Right atrium auricular region (tissue), 2 donors: ENCODE measurements at places on chromosomes 1 and 21. TPM values are rescaled to one million over a fixed set of nuclear protein-coding genes. Genes with fewer than 3 reads are reported as not detected.

DNA sequence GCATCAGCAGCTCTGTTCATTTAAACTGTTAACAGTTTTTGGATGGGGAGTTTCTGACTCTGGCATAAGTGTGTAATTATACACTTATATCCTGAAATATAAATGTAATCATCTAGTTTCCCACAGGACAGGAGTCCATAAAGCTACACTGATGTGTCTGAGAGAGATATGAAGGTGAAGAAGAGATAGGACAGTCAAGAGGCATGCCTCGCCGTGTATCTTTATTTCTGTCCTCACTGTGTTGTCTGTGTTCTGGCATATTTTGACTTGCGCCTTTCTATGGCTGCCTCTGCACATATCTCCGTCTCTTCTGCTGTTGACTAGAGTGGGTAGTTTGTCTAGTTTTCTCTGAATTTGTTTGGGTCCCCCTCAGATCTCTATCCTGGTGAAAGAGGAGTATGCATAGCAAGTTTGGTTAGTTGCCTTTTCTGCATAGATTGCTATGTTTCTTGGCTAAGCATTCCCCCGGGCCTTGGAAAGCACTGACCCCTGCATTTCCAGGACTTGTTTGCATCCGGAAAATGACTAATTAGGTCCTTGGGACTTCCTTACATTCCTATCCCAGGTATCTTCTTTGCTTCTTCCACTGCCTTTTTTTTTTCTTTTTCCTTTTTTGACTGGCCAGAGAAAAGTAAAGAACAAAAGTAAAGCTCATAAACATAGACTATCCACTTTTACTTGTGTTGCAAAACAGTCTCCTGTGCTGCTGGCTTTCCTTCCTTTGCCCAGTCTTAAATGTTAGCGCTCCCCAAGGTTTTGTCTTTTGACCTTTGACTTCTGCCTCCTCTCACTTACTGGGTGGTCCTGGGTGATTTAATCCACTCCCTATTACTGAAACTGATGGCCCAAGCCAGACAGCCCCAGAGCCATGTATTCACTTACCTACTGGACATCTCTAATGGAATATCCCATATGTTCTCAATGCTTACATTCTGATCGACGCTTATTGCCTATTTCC lies 27.6 kb upstream of the CNN3 start:
- DNase-seq: no peak
- H3K36me3 ChIP-seq: no peaks in the 10 kb centered on the region
- no peak overlapping the region for H3K4me3 ChIP-seq
- H3K4me1 ChIP-seq: peaks cover 42% of the 10 kb centered on the region
- no peaks in the 10 kb centered on the region for H3K27me3 ChIP-seq
- peak overlapping the region; percentile 72 for H3K27ac ChIP-seq

Gene ANKRD45
- 0.35 TPM for total RNA-seq

Gene ERICH3
- total RNA-seq: not detected

DNA sequence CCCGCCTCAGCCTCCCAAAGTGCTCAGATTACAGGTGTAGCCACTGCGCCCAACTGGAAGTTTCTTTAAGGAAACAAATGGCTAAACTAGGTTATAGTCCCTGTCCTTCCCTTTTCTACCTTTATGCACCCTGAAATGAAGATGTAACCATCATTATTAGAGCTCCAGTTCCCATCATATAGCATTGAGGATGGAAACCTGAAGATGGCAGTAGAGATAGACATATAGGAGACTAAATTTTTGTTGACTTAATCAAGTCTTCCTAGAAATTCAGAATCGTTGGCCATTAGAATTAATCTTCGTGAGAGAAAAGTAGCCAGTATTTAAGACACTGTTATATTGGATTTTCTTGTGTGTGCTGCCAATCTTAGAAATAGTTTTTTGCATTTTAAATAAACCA lies 1016.3 kb upstream of the NCAM2 start:
- H3K36me3 ChIP-seq: no peaks in the 10 kb centered on the region
- no peaks in the 10 kb centered on the region for H3K4me1 ChIP-seq
- H3K27ac ChIP-seq: no peak overlapping the region
- H3K27me3 ChIP-seq: no peaks in the 10 kb centered on the region
- no peak for DNase-seq

DNA sequence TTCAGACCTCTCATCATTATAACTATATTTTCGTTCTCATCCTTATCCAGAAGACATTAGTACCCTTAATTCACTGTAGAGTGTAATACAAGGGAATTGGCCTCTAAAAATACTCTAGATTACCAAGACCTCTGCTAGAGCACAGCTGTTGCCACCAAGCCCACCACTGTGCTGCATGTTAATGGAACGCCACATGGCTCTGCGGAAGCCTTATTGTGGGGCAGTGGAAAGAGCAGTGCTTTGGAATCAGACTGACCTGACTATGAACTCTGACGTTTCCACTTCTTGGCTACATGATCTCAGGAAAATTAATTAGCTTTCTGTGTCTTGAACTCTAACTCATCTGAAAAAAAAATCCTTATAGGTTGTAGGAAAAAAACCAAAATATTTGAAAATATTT lies 222.1 kb downstream of the LMX1A start:
- no peak overlapping the region for H3K27ac ChIP-seq
- H3K4me3 ChIP-seq: no peak overlapping the region
- no peaks in the 10 kb centered on the region for H3K4me1 ChIP-seq
- no peaks in the 10 kb centered on the region for H3K27me3 ChIP-seq
- no peaks in the 10 kb centered on the region for H3K36me3 ChIP-seq

Gene CDCP2
- total RNA-seq: not detected

DNA sequence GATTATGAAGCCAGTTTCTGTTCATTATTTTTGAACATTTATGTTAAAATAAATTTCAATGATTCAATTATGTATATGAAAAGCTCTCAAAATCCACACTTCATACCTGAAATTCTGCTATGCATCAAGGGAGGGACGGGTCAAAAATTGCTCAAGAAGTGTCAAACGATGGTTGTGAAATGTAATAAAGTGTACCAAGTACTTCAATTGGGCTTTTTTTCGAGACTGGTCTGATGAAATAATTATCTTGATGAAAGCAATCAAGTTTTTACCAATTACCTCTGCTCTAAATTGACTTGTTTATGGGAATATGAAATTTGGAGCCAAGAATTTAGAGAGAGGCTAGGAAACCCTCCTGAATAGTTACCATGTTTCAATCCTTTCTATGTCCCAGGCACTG lies 7.9 kb downstream of the OSCP1 start:
- DNase-seq: no peak
- H3K36me3 ChIP-seq: peaks cover 9% of the 10 kb centered on the region
- H3K27me3 ChIP-seq: no peaks in the 10 kb centered on the region
- no peak overlapping the region for H3K4me3 ChIP-seq
- H3K4me1 ChIP-seq: no peaks in the 10 kb centered on the region

DNA sequence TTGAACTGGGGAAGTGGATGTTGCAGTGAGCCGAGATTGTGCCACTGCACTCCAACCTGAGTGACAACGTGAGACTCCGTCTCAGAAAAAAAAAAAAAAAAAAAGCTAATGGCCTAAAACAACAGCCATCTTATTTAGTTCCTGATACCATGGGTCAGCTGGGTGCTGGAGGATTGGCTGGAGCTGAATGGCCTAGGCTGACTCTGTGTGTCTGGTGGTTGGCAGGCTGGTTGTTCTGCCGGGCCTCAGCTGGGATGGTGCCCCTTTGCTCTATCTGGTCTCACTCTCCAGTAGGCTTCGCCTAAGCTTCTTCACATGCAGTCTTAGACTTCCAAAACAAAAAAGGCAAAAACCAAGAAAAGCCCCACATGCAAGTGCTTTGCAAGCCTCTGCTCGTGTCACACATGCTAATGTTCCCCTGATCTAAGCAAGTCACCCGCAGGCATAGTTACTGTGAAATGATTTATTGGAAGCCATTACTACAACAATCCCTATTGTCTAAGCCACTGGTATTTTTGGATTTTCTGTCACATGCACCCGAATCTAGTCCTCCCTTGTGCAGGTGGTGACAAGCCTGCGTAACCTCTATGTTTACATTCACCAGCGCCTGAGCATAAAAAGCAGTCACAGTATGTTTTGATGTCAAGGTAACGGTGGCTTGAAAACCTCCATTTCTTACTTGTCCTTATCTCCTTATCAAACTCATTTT lies 39.6 kb upstream of the KANK4 start:
- no peak for DNase-seq
- H3K27me3 ChIP-seq: no peaks in the 10 kb centered on the region
- no peaks in the 10 kb centered on the region for H3K4me1 ChIP-seq
- no peak overlapping the region for H3K27ac ChIP-seq
- no peak overlapping the region for H3K4me3 ChIP-seq
- H3K36me3 ChIP-seq: no peaks in the 10 kb centered on the region

Gene THRAP3
- total RNA-seq: 66.4 TPM

GRCh38 chr1:149937759-149938158 lies 1.1 kb upstream of the MTMR11 start:
- no peak for DNase-seq
- H3K27ac ChIP-seq: peak overlapping the region; percentile 89
- no peaks in the 10 kb centered on the region for H3K4me1 ChIP-seq
- H3K4me3 ChIP-seq: no peak overlapping the region
- H3K27me3 ChIP-seq: no peaks in the 10 kb centered on the region

GRCh38 chr1:96367791-96368190 lies 353.8 kb upstream of the PTBP2 start:
- no peaks in the 10 kb centered on the region for H3K36me3 ChIP-seq
- H3K4me3 ChIP-seq: no peak overlapping the region
- H3K27me3 ChIP-seq: no peaks in the 10 kb centered on the region
- DNase-seq: no peak

- no peak overlapping the region for H3K27ac ChIP-seq
- DNase-seq: peak; percentile 83
- H3K27me3 ChIP-seq: no peaks in the 10 kb centered on the region
- no peaks in the 10 kb centered on the region for H3K4me1 ChIP-seq
These were observed 37.9 kb upstream of the MGST3 start for GRCh38 chr1:165592945-165593823.

Gene DCST1
- not detected for total RNA-seq

DNA sequence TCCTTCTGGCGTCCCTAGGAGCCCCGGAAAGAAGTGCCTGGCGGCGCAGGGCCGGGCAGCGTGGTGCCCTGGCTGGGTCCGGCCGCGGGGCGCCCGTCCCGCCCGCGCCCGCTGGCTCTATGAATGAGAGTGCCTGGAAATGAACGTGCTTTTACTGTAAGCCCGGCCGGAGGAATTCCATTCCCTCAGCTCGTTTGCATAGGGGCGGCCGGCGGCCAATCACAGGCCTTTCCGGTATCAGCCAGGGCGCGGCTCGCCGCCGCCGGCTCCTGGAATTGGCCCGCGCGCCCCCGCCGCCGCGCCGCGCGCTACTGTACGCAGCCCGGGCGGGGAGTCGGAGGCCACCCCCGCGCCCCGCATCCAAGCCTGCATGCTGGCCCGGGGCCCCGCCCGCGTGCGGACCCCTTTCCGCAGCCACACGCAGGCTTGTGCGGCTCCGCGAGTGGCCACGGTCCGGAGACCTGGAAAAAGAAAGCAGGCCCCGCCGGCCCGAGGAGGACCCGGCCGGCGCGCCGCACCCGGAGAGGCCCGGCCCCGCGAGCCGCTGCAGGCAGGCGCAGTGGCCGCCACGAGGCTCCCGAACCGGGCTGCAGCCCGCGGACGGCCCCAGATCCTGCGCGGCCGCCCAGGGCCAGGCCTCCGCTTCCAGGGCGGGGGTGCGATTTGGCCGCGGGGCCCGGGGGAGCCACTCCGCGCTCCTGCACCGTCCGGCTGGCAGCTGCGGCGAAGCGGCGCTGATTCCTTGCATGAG lies 160.4 kb downstream of the RUNX1 start:
- H3K36me3 ChIP-seq: no peaks in the 10 kb centered on the region
- peaks cover 6% of the 10 kb centered on the region for H3K27me3 ChIP-seq
- peak overlapping the region; percentile 56 for H3K4me3 ChIP-seq
- H3K27ac ChIP-seq: peak overlapping the region; percentile 87

GRCh38 chr1:230796626-230797025 lies 49.4 kb downstream of the CAPN9 start:
- no peaks in the 10 kb centered on the region for H3K36me3 ChIP-seq
- H3K4me1 ChIP-seq: no peaks in the 10 kb centered on the region
- H3K27me3 ChIP-seq: no peaks in the 10 kb centered on the region
- H3K4me3 ChIP-seq: no peak overlapping the region
- no peak overlapping the region for H3K27ac ChIP-seq
- peak; percentile 4 for DNase-seq

Gene C2CD4D
- total RNA-seq: not detected

- H3K36me3 ChIP-seq: no peaks in the 10 kb centered on the region
- H3K27ac ChIP-seq: no peak overlapping the region
- H3K4me1 ChIP-seq: no peaks in the 10 kb centered on the region
- no peak for DNase-seq
These were observed 202.5 kb upstream of the LYPLAL1 start for GRCh38 chr1:218971156-218971555.

GRCh38 chr1:14699620-14700019 lies 101.1 kb downstream of the KAZN start:
- H3K4me3 ChIP-seq: no peak overlapping the region
- H3K27me3 ChIP-seq: no peaks in the 10 kb centered on the region
- no peaks in the 10 kb centered on the region for H3K4me1 ChIP-seq
- H3K36me3 ChIP-seq: no peaks in the 10 kb centered on the region

Gene INSRR
- total RNA-seq: not detected

- peak; percentile 87 for DNase-seq
- H3K27me3 ChIP-seq: no peaks in the 10 kb centered on the region
- peaks cover 99% of the 10 kb centered on the region for H3K4me1 ChIP-seq
- H3K4me3 ChIP-seq: no peak overlapping the region
These were observed 54.3 kb upstream of the TARBP1 start for GRCh38 chr1:234533034-234533891.

DNA sequence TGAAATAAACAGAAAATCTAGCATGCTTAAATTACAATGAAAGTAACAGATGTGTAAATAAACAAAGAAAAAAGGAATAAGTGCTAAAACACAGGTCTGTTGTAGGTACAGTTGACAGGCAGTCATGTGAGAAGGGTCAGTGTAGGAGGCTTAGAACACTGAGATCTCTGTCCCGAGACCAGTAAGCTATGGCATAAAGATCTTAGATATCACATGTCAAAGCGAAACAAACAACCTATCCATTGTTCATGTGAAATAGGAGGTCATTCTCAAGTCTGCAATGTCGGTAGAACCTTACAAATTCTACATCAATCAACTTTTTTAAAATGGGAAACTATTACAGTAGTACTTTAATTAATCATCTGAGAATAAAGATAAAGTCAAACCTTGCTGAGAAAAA lies 428.9 kb upstream of the ADGRL2 start:
- H3K27ac ChIP-seq: no peak overlapping the region
- H3K27me3 ChIP-seq: no peaks in the 10 kb centered on the region
- no peak for DNase-seq
- no peaks in the 10 kb centered on the region for H3K36me3 ChIP-seq
- H3K4me1 ChIP-seq: no peaks in the 10 kb centered on the region
